Suppressor macrophage (primary cell): ENCODE measurements at places on chromosomes 1 and 21.

DNA sequence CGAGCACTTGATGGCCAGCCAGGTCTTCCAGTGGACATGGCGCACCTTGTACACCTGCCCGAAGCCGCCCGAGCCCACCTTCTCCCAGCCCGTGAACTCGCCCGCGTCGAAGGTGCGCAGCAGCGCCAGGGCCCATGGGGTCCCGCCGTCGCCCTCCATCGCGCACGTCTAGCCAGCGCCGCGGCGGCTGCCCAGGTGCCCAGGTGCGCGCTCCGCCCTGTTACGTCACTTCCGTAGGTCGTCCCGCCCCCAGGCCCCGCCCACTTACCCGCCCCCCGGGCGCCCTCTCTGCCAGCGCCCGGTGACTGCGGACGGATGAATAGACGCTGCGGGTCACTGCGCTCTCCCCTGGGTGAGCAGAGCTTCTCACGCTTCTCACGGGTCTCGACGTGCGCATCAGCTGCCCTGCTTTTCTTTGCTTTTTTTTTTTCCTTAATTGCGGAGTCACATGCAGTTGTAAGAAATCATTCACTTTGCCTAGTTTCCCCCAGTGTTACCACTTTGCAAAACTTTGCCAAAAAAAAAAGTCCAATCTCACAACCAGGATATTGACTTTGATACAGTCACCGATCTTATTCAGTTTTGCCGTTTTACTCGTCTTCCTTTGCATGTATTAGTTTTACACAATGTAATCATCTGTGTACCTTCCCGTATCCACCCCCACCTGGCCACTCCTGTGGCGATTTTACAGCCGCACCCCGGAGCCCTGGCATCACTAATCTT is at the start of gene RIPK4:
Gene RIPK4, minus strand, starts transcription at position 170 of the 723 bp plus-strand sequence. Its CDS starts 11 bp downstream, at position 159.
- peak; percentile 31 for DNase-seq

DNA sequence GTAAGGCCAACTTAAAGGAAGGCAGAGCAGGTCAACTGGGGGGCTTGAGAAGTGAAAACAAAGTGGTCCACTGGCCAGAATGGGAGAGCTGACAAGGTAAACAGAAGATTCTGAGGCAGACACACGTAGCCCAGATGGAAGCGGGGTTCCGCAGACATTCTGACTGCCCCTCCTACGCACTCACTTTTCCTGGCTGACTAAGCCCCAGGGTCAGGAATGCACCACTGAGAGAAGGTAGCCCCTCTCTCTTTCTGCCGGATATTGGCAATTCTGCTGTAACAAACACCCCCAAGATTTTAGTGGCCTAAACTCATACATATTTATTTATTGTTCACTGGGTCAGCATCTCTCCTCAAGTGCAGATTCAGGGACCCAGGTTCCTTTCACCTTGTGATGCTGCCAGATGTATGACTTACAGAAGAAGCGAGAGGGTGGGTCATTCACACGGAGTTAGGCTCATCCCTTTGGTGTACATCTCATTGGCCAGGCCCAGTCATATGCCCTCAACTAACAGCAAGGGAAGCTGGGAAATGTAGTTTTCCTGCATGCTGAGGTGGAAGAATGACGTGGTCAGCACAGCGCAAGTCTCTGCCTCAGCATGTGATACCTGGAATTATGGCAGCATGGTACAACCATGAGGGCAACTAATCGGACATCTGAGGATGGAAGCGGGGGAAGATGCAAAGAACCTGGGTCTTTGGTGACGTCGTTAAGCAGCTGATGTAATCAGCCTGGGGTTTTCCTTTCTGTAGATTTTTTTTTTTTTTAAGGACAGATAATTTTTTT is 43.4 kb upstream of the MRPS6 start:
- peak; percentile 53 for DNase-seq

- no peak for DNase-seq
Observed at GRCh38 chr1:244945109-244945671, 80.8 kb upstream of the HNRNPU start.

DNA sequence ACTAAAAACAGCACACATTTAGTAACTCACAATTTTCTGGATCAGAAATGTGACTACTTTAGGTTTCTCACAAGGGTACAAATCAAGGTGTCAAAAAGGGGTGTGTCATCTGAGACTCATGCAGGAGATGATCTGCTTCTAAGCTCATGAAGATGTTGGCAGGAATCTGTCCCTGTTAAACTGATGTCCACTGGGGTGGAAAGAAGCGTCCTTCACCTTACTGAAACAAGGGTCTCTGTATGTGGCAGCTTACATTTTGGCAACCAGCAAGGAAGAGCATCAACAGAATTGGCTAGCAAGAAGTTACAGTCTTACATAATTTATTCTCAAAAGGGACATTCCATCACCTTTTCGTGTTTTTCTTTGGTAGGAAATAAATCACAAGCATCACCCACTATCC is 1223.8 kb downstream of the AMY1C start:
- DNase-seq: no peak

GRCh38 chr1:154716614-154717527 is 108.9 kb upstream of the ADAR start:
- no peak for DNase-seq

- DNase-seq: peak; percentile 6
Observed at GRCh38 chr1:15080328-15081007, 73.1 kb upstream of the TMEM51 start.

DNA sequence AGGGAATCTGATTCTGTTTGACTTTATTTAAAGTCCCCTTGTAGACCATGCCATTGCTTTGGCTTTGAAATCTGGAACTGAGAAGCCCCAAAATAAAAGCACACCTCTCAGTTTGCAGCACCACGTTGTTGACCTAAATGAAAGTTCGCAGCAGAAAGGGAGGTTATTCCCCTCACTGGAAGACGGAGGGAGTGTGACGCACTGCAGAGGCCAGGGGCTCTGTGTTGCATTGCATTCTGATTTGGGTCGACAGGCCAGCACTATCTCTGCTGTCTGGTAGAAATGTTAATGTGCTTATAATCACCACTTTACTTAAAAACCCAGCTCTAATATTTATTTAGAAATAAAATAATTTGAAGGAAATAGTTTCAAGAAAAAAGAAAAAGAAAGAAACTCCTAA is 675.2 kb upstream of the NR5A2 start:
- no peak for DNase-seq

DNA sequence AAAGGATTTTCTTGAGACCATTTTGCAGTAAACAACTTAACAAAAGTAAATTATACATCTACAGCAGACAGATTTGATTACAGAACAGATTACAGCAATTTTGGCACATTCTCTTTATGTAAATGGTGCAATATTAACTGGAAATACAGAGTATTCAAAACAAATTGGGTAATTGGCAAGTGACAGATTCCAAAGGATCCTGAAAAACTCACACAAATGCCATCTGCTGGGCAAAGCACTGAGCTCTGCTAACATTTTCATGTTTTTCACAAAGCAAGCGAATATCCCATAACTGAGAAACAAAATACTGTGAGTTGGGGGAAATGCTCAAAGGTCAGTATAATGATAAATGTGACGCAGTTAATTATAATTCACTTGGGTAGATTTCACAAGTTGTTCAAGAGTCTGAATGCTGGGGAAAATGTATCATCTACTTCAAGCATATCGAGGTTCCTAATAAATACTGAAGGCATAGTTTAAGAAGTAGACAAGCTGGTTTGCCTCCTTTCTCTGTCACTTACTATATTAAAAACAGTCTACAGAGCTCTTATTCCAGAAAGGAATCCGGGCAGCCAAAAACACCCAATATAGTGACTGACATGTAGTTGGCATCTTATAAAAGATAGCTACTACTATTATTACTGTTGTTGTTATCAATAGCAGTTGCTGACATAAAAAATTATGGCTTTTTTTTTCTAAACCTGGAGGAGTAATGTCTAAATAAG is 75.8 kb upstream of the SDC3 start:
- DNase-seq: no peak

GRCh38 chr1:216193839-216194443 is 229.3 kb downstream of the USH2A start:
- no peak for DNase-seq

GRCh38 chr1:175367039-175367758 is 174.6 kb upstream of the KIAA0040 start:
- no peak for DNase-seq

- DNase-seq: peak; percentile 27
Observed at GRCh38 chr1:233242827-233243483, 52.6 kb downstream of the PCNX2 start.

DNA sequence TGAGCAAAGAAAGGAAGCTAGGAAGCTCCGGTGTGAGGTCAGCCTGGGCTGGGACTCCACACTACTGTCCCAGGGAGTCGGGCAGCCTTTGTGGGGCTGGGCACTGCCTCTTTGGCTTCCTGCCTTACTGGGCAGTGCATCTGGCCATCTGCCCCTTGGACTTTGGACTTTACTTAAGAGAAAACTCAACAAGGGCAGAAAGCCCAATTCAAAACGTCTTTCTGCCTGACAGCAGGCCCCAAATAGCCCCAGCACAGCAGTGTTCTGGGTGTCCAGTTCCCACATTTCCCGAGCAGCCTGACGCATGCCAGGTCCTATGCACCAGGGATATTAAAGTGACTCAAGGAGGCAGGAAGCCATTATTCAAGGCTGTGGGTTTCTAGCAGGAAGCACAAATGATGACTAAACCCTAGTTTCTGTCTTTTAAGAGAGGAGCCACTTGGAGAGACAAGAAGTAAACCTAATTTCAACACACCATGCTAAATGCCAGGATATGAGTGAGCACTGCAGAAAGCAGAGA is 37.9 kb upstream of the EDEM3 start:
- DNase-seq: peak; percentile 88

GRCh38 chr1:209999005-209999404 is 61.0 kb downstream of the SYT14 start:
- no peak for DNase-seq

- DNase-seq: no peak
Observed at GRCh38 chr1:9416506-9416905, 122.8 kb upstream of the SLC25A33 start.

- DNase-seq: peak; percentile 46
Observed at GRCh38 chr1:68321084-68321685, 88.9 kb upstream of the WLS start.

DNA sequence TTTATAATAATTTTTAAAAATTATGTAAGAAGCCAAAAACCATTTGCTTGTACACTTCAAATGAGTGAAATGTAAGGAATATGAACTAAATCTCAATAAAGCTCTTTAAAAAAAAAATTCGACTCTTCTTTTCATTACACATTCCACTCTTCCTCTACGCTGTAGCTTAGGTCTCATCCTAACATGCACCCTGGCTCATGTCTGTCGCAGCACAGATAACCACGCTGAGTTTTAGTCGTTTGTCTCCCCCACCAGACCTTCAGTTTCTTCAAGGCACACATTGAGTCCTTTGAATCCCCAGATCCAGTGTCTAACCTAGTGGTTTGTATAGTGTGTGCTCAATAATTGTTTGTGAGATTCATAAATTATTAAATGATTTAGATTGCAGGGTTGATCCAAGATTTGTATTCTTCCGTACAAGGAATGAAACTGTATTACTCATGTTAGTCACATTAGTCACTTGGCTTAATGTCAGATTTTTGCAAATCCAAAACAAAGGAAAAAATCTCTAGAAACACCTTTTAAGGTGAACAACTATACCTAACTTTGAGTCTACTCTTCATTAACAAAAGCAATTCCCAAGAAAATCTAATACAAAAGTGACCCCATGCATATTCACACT is 57.3 kb downstream of the SLC25A24 start:
- DNase-seq: no peak

DNA sequence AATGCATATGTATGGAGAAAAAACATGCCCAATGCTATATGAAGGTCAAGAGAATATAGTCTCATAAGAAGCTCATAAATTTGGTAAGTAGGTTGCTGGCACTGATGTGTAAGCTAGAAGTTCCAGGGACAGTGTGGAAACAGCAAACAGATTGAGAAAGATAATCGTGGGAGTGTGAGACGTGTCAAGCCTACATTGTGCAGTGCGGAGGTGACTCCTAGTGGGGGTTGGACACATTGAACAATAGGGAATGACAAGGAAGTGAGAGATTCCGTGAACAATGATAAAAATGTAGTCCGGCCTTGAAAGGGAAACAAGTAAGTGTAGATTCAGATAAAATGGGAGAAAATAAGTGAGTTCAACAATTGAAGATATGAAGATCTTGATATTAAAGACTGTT is 788.4 kb upstream of the PRMT6 start:
- peak; percentile 1 for DNase-seq

DNA sequence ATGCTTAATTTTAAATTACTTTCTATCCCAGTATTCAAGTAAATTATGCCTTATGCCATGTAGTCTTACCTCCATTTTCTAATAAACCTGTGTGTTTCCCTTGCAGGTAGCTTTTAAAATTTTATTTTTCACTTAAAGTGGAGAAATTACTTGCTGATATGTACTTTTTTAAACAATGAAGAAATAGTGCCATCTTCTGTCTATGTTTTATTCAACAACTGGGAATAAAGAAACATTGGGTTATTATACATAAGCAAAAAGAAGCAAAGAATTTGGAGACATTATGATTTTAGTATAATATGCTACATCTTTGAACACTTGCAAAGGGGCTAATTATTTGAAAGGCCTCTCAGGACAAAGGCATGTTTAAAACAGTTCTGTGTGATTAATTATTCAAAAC is 1912.9 kb downstream of the MRPL39 start:
- DNase-seq: no peak

DNA sequence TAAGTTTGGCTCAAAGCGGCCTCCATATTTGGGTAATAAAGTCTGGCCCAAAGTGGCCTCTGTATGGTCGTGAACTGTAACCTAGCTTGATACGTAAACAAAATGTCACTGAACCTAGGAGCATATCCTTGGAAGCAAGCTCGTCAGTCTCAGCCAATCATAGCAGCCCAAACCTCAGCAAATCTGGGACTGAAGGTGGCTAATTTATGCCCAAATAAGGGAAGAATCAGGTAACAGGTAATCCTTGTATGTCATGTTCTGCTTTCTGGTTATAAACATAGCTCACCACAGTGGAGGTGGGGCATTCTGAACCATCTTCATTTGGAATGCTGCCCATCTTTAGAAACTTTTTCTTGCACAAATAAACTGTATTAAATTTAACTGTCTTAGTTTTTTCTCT is 281.1 kb downstream of the TTLL7 start:
- no peak for DNase-seq

DNA sequence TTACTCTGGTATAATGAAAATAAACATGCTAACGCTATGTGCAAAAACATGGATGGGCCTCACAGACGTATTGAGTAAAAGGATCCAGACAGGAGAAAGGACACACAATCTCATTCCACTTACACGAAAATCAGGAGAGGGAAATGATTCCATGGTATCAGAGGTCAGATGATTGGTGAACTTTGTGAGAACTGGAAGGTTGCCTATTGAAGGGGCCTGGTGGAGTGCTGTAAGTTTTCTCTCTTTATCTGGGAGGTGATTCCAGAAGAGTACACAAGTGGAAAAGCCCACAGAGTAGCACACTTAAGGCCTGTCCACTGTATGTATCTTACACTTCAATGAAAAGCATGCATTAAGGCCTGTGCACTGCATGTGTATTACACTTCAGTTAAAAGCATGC is 9.6 kb downstream of the GSTM2 start:
- no peak for DNase-seq
